ENCODE measurements at places on chromosomes 3 and 15.
A peak's percentile ranks its signal among the peaks of the same experiment; 100 is the strongest.

DNA sequence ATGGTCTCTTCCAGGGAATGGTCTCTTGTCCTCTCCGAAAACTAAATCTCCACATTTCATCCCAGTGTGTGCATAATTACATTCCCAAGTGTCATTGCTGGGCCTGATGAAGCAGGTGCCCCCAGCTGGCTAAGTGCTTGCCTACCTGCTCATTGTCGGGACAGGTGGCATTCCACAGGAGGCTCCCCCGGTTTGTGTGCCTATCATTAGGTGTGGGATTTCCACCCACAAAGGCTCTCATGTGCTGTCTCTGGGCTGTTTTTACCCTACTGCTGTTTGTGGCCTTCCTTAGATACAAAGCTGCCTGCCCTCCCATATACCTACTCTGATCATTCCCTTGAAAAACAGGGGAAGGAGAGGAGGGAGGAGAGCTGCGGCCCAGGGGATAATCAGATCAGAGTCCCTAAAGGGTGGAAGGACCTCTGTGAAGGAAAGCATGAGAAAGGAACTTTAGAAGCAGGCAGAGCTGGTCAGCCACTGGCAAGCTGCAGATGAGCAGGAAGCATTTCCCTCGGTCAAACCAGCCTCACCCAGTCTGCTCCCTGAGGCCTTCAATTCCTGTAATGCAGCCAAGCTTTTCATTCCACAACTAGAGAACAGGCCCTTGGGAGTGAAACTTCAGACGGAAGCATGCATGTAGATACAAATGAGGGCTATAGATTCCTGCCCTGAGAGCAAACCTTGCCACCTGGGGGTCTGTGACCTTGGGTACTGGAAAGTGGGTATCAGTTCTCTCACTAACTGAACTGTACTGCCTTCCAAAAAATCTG is 60.7 kb upstream of the HEG1 start:
- DNase-seq = no peak

DNA sequence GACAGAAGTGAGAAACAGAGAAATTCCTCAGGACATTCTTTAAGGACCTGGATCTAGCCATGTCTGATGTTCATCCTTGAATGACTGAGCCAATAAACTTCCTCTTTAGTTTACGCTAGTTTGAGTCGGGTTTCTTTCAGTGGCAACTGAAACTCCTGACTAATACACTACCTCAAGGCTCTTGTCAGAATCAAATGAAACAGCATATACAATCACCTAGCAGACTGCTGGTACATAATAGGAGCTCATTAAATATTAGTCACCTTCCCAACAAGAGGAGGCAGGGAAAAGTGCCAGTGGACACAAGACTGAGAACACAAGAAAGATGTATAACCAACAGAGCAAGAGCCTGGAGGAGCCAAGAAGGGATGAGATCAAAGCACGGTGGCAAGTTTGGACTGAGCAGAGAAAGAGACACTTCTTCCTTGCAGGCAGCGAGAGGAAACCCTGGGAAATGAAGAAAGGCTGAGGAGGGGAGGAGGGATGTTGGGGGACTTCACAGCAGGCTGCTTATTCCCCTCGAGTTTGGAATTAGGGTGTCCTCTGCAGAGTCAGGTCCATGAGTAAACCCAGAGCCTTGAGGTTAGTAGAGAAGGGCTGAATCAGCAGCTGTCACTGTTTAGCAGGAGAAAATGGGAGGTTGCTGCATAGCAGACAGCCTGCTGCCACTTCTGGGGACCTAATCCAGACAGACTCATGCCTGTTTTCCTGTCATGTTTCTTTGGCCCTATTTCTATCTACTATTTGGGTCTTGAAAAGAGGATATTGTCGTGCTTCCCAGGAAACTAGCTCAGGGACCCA is 73.3 kb downstream of the MRPL46 start:
- DNase-seq = peak; percentile 16

DNA sequence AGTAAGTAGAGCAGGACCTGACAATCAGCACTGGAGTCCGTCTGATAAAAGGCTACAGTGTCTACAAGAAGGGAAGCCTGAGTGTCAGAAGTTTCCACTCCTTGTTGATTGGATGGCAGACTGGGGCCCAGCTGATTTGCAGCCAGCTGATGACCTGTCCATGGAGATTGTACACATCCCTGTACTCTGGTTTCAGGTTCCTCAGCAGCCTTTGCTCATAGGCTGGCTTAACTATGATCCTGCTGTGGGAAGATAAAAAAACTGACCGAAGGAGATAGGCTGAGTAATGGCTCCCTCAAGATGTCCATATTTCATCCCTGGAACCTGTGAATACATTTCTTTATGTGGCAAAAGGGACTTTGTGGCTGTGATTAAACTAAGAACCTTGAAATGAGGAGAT is 11.7 kb upstream of the LACTB start:
- no peak for DNase-seq

DNA sequence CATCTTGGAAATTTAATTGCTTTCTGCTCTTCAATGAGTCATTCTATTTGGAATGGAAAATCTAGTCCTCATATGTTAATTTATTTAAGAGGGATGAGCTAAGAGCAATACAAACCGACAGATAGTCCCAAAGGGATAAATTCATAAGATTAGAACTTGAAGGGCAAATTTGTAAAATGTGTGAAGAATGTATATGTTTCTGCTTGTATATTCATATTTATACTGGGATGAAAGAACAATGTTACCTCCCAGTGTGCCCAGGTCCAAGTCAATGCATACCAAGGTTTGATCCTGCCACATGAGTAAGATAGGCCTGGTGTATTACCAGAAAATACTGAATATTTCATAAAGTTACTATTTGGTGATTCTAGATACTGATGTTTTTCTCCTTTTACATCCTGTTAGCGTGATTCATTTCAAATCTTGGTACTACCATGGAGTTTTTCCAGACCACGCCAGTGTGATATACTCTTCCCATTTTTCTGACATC is 255.6 kb upstream of the SEMA6D start:
- DNase-seq = no peak

- no peak for DNase-seq
Measured at GRCh38 chr15:74259292-74259648, 23.1 kb downstream of the CCDC33 start.

- no peak for DNase-seq
Measured at GRCh38 chr3:53502737-53503136, 8.3 kb downstream of the CACNA1D start.

GRCh38 chr3:133963657-133964396 is 65.9 kb downstream of the SLCO2A1 start:
- DNase-seq = no peak

GRCh38 chr3:30644615-30645014 is 38.2 kb downstream of the TGFBR2 start:
- DNase-seq = peak; percentile 48

DNA sequence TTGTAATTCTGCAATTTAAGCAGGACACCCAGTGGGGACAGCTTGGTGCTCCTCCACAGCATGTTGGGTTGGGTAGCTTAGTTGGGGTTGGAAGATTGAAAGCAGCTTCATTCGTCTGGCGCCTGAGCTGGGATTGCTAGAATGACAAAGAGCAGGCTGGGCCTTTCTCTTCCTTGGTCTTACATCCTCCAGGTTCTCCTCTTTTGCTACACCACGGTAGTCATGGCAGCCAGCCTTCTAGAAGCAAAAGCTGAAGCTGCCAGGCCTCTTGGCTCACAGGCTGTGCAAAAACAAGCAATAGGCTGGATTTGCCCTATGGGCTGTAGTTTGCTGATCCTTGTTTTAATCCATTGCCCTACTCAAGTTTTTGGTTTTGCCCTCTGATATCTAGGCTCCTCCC is 3.2 kb upstream of the ANXA2 start:
- no peak for DNase-seq

- no peak for DNase-seq
Measured at GRCh38 chr3:184306341-184306972, 7.4 kb downstream of the PSMD2 start.

DNA sequence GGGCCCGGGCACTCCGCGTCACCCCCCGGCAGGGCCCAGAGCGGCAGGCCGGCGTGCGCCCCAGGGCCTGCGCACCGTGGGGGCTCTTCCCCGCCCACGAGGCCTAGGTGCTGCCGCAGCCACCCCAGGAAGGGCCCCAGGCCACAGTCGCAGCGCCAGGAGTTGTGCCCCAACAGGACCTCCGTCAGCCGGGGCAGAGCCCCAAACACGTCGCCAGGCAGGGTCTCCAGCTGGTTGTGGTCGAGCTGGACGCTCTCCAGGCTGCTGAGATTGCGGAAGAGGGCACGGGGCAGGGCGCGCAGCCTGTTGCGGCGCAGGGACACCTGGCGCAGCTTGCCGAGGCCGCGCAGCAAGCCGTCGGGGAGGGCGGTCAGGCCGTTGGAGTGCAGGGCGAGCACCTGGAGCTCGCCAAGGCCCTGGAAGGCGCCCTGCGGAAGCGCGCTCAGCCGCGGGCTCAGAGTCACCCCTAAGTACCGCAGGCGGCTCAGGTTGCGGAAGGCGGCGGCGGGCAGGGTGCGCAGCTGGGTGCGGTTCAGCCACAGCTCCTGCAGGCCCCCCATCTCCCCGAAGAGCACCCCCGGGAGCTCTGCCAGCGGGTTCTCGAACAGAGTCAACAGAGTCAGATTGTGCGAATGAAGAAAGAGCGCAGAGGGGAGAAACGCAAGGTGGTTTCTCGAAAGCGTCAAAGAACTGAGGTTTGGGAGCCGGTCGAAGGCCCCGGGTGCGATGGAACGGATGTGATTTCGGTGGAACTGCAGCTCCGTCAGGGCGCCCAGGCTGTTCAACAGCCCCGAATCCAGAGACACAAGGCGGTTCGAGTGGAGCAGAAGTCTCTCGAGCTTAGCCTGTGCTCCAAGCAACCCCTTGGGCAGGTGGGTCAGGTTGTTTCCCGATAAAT is 2.0 kb downstream of the GP5 start:
- DNase-seq = no peak

DNA sequence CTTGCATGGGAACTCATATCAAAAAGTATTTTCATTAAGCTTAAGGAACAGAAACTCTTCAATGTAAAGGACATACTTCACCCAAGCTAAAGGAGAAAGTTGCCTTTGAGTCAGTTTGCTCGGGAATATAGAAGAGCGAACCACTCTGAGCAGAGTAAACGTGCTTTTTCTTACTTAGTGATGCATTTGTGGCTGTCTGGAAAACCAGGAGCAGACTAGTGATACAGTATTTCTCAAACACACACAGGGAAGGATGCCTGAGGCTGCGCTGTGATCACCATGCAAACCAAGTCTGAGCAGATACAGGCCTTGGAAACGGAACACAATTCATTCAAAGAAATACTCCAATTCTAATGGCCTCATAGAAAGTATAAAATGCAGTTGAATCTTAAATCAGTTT is 121.0 kb upstream of the CDIN1 start:
- DNase-seq = no peak

- DNase-seq = no peak
Measured at GRCh38 chr3:82281205-82281604, 519.8 kb upstream of the GBE1 start.

DNA sequence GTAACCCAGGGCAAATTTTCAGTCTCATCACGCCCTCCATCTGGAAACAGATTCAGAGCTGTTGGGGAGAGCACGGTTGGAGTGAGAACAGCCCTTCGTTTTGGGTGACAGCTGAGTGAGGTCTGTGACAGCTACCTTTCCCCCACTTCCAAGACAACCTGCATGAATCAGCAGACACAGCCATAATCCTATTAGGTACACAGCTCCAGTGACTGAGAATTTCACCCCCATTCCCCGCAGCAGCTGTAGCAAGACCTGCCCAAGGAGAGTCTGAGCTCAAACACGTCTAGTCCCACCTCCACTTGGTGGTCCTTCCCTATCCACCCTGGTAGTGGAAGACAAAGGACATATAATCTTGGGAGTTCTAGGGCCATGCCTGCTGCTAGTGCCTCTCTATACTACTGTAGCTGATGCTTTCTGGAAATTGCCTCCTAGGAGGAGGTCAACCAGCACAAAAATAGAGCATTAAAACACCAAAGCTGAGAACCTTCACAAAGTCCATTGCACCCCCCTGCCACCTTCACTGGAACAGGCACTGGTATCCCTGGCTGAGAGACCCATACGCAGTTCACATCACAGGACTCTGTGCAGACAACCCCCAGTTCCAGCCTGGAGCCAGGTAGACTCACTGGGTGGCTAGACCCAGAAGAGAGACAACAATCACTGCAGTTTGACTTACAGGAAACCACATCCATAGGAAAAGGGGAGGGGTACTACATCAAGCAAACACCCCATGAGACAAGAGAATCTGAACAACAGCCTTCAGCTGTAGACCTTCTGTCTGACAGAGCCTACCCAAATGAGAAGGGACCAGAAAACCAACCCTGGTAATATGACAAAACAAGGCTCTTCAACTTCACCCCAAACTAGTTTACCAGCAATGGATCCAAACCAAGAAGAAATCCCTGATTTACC is 448.6 kb upstream of the CBLB start:
- no peak for DNase-seq

DNA sequence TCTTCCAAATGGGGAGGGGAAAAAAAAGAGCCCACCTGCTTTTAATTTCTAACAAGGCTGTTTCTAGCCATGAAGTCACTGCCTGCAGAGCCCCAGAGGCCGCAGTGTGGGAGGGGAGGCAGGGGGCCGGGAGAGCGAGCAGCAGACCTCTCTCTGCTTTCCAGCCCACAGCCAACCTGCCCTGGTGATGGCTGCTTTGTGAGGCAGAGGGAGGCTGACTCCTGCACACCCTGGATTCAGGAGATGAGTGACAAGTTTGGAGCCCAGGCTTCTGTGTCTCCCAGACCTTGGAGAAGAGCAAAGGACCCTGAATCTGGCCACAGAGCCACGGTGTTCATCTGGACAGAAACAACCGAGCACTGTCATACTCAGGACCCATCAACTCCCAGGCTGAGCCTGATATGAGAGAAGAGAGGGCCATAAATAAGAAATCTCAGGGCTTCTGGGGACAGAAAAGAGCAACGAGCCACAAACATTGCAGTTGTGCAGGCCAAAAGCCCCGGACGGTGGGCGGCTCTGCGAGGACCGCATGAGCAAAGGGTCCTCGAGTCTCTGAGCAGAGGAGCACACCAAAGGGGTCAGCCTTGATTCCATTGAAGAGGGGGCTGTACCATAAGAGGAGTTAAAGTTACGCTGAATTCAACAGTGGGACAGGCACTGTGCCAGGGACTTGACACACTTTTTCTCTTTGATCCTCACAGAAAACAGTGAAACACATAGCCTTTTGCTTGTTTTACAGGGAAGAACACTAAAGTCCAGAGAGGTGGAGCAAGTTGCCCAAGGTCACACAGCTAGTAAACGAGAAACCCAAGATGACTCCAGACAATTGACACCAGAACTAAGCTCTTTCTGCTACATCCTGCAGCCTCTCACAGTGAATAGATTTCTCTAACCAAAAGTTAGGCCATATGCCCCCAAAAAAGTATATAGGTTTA is 97.2 kb downstream of the SEMA5B start:
- no peak for DNase-seq

GRCh38 chr15:78734451-78735064 is 76.7 kb downstream of the ADAMTS7 start:
- no peak for DNase-seq

GRCh38 chr15:89820666-89821611 is 6.3 kb upstream of the ANPEP start:
- no peak for DNase-seq

DNA sequence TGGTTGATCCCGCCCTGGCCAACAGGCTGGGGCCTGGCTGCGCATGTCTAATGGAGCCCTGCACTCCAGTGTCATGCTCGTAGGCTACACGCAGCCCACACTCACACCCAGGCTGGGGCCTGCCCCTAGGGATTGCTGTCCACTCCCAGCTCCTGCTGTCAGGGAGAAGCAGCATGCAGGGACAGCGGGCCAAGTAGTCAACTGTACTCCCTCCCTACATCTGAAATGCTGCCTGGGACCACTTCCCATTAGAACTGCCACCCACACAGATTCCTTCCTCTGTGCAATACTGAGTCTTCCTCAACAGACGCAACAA is 16.1 kb downstream of the ALS2CL start:
- no peak for DNase-seq

- no peak for DNase-seq
Measured at GRCh38 chr3:172530101-172530561, 6.9 kb upstream of the TNFSF10 start.

All from MM.1S (cell line).